ENCODE measurements at places on chromosomes 11 and 22.

- DNase-seq = no peak
These were observed 16.4 kb downstream of the PRR33 start for GRCh38 chr11:1875093-1875850.

- DNase-seq = no peak
These were observed 9.8 kb downstream of the SLC22A6 start for GRCh38 chr11:62974848-62975522.

GRCh38 chr11:61053191-61053590 lies 49.1 kb upstream of the CD5 start:
- no peak for DNase-seq

GRCh38 chr22:29739346-29739875 lies 19.6 kb downstream of the CABP7 start:
- DNase-seq = no peak

DNA sequence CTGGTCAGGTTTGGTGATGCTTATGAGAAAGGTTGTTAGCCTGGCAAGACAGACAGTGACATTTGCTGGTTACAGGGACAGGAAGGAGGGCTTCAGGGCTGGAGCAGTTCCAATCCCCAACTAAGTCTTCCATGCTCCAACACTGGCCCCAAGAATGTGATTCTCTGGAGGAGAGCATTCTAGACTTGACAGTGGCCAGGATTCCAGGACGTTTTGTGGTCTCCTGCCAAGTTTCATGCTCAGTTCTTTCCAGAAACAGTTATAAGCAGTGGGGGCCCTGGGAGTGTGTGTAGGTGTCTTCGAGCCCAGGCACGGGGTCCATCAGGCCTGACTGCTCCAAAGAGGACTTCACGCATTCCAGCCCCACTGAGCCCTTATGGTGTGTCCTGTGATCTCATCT lies 8.9 kb upstream of the GRK3 start:
- DNase-seq = no peak

DNA sequence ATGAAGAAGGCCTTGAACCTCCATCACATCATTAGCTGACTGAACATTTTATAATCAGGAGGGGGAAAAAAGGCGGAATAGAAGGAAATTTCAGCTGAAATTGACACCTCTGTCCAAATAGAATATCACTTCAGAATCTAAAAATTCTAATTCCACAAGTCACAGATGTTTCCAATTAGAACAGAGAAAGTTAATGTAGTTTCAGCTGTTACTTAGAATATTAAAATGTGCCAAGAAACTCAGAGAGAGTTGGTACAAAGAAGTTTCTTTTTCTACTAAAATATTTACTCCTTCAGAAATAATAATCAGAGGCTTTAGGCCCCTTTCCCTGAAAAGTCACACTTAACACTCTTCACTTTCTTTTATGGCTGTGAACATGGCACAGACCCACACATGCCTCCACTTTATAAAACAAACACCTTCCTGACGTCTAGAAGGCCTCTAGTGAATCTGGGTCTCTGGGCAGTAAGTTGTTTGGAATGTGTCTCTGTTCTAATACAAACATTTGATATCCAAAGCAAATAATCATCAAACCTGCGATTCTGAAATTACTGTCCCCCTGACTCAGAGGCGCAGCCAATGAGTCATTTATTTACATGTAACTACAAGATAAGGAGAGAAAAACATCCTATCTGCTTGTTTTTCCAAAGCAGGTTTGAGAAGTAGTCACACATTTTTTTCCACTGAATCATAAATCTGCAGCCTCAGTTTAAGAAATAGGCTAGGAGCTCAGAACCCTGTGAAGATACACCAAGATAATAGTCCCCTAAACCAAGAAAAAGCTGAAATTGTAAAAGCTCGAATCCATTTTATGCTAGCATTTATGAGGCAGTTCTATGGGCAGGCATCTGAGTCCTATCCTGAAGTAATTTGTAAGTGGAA lies 148.4 kb downstream of the ME3 start:
- DNase-seq = no peak

DNA sequence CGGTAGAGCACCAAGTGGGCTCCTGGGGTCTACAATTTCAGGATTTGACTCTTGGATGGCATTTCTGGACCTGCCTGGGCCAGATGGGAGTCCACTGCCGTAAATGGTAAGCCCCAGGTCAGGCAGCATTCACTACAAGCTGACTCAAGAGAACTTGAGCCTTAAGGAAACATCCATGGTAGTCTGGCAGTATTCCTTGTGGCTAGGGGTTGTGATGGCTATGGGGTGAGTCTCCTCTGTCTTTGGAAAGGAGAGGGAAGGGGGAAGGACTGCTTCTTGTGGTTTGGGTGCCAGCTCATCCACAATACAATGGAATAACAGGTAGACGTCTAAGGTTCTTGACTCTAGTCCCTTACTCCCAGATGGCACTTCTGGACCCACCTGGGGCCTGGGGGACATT lies 32.3 kb upstream of the POU2AF2 start:
- DNase-seq = no peak

DNA sequence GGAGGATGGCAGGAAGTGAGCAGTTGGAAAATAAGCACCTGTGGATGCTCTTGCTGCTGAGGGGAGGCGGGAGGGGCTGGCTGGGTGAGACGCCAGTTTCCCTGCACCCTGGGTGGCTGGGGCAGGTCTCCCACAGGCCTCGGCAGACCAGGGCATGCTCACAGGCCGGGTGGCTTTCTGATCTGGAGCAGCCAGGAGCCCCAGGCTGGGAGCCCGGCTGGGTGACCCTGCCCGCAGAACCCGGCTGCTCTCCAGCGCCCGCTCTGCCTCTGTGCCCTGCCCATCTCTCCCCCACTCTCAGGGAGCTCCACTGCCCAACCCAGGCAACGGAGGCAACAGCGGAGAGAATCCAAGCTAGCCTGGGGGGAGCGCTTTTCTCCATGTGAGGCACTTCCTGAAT lies 24.6 kb downstream of the DCPS start:
- DNase-seq = no peak

- no peak for DNase-seq
These were observed 25.0 kb upstream of the SERPIND1 start for GRCh38 chr22:20748731-20749428.

DNA sequence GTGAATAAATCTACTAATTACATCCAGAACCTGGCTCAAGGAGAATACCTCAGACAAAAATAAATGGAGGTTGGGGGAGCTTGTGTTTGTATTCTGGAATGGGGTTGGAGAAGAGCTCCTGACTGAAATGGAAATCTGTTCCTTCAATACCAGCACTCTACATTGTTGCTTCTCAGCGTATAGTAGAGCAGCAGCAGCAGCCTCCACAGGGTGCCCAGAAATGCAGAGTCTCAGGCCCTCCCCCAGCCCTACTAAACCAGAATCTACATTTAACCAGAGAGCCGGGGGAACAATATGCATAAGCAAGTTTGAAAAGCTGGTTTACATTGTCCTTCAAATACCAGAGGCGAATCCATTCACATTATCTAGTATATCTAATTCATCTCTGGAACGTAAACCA lies 474.8 kb downstream of the NTM start:
- DNase-seq = no peak

DNA sequence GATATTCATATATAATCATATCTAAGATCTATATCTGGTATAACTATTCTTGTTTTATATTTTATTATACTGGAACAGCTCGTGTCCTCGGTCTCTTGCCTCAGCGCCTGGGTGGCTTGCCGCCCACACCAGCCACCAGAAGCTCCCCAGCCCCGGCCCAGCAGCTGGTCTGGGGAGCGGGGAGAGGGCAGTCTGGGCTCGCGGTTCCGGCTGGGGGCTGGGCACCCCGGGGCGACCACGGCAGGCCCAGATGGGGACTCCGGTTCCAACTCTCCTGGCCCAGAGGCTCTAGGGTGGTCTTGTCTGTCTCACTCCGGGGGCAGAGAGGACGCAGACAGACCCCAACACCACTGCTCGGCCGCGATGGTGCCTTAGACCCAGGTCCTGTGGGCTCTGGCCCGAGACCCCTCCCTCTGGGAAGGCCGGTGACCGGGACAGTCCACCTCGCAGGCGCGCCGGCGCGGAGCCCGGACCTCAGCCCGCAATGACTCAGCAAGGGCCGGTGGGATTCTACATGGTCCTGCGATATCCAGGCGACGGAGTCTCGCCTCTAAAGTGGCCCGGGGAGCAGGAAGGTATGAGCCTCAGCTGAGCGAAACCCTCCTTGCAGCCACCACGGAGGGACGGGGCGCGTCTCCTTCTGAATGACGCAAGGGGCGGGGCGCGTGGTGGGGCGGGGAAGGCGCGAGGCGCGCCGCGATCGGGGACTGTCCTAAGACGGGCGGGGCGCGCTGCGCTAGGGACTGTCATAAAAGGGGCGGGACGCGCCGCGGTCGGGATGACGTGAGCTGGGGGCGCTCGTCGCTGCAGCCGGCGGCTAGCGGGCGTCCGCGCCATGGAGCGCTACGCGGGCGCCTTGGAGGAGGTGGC lies at the start of gene DGCR6:
TSS of gene DGCR6 (plus strand) at position 781 of the 870 bp plus-strand sequence. CDS start at position 836, 55 bp downstream.
- no peak for DNase-seq

DNA sequence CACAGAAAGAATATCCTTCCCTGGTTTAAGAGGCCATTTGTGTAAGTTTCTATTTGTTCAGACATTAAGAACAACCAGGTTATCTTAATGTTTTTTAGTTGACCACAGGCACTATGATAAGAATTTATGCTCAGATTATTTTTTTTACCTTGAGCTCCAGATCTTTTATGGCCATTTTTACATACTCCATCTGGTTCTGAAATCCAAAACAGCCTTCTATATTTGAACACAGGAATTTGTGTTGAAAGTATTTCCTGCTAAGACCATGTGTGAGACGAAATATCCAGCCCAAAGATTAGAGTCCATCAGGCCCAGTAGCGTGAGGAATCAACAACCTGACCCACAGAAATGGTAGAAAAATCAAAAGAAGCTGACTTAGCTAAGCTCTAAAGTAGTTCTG lies 569.9 kb upstream of the FAT3 start:
- DNase-seq = no peak

DNA sequence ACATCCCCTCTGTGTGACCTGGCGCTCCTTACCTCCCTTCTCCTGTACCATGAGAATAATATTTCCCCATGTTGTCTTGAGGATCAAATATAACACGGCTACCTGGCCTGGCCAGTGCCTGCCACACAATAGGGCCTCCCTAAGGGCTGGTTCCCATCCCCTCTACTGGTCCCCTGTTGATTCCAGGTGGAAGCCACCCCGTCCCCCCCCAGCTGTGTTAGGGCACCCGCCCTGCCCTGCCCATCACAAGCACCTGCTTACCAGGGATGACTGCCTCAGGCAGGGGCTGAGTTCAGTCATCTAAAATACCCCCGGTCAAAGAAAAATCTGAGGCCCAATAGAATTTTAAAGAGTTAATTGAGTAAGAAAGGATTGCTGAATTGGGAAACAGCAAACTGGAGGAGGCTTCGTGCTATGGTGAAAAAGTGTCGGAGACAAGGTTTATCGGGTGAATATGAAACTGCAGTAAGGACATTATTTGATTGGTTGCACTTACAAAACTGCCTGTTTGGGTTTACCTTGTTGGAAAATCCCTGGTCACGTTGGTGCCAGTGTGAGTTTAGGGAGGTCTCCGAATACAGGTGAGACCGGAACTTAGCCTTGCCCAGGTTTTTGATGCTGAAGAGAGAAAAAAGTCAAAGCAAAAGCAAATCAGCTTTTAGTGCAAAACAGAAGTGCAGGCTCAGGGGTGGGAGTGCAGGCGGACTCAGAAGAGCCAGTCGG lies 5.2 kb downstream of the APOL1 start:
- no peak for DNase-seq

DNA sequence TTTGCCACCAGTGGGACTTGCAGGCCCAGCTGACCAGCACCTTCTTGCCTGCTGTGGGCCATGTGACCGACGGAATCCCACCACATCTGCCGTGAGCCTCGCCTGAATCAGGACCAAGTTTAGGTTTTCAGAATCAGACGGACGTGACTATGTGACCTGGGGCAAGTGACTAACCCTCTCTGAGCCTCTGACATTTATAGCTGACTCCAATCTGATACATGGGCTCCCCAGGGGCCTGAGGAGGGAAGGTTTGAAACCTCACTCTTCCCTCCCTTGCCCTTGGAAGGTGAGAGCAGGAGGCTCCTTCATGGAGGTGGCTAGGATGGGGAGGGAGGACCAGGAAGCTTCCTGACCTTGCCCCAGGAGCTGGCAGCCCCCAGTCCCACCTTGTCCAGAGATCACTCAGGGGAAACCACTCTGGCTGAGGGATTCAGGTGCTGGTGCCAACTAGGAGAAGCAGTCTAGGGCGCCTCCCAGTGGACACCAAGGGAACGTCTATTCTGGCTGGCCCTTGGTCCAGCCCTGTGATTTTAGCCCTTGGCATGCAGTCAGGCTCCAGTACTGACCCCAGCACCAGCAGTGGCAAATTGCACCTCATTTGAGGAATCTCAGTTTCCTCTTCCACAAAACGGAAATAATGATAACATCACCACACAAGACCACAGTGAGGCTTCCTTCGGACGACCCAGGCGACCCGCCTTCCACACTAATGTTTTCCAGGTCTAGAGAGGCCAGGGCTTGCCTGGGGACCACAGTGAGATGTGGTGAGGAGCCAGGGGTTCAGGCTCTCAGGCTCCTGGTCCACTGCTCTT lies 47.2 kb upstream of the SYT7 start:
- DNase-seq = no peak

- no peak for DNase-seq
These were observed 5.9 kb downstream of the SYVN1 start for GRCh38 chr11:65128182-65129145.

GRCh38 chr11:36792996-36793914 lies 195.2 kb upstream of the RAG2 start:
- DNase-seq = no peak

DNA sequence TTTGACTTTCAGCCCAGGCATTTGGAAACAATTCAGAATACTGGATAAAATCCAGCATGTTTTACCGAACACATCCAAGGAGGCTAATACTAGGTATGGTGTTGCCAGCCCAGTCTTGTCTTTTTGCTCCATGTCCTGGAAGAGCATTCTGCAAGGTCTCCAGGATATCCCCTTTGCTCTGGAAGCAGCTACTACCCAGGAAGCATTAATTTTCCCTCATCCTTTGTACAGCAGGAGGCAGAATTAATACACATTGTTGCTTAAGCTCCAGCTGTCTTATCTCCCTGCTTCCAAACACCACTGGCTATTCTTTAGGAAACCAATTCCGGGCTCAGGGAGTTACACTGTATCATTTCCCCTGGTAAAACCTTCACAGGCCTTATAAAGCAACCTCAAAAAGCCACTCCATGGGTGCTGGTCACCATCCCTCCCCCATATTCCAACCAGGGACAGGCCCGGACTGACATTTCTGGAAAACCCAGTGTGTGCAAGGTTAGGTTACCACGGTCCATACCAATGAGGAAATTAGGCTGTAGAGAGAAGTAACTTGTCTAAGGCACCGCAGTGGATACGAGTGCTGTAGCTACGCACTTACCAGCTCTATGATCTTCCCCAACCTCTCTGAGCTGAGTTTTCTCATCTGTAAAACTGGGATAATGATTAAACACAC lies 1.5 kb upstream of the UBASH3B start:
- DNase-seq = no peak

- peak; percentile 19 for DNase-seq
These were observed 6.9 kb upstream of the POLDIP3 start for GRCh38 chr22:42621505-42622002.
